Transverse colon (tissue), 4 donors: ENCODE measurements at places on chromosomes 2 and 18. TPM values are rescaled to one million over a fixed set of nuclear protein-coding genes. Genes with fewer than 3 reads are reported as not detected.

Gene ADRA2B
- total RNA-seq = not detected

DNA sequence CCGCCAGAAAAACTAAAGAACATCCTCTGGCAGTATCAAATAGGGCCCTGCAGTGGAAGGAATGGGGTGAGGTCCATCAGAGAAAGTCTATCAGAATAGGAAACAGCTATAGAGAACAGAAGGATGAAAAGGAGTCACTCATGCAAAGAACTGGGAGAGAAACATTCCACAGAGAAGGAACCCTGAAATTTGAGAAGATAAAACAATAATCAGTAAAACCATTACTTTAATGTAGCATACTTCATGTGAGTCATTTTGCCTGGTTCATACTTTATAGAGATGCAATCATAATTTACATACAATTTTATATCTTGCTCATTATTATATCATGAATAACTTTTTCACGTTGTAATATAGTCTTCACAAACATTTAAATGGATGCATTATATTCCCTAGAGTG lies 402.2 kb downstream of the NCKAP5 start:
- H3K27me3 ChIP-seq = no peaks in the 10 kb centered on the region
- no peak overlapping the region for H3K4me3 ChIP-seq
- DNase-seq = no peak
- H3K36me3 ChIP-seq = no peaks in the 10 kb centered on the region

Gene ACVR1
- total RNA-seq = 16.5 TPM

DNA sequence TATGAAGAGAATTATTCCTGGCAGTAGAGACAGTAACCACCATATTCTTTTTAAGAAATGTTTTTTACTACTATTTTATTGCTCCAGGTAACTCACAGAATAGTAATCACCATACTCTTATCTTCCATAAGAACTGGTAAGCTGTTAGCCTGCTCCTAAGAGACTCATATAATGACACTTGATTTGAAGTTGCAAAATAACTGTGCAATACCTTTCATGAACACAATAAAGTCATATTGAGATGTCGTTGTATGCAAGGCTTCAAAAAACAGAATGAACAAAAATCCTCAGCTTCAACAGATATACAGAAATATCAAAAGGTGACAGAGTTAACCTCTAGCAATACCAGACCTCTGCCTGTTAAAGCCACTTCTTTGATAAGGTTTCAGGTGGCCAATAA lies 360.1 kb downstream of the NBAS start:
- no peak overlapping the region for H3K27ac ChIP-seq
- H3K27me3 ChIP-seq = no peaks in the 10 kb centered on the region
- H3K4me3 ChIP-seq = no peak overlapping the region
- peaks cover 20% of the 10 kb centered on the region for H3K4me1 ChIP-seq
- H3K36me3 ChIP-seq = no peaks in the 10 kb centered on the region

DNA sequence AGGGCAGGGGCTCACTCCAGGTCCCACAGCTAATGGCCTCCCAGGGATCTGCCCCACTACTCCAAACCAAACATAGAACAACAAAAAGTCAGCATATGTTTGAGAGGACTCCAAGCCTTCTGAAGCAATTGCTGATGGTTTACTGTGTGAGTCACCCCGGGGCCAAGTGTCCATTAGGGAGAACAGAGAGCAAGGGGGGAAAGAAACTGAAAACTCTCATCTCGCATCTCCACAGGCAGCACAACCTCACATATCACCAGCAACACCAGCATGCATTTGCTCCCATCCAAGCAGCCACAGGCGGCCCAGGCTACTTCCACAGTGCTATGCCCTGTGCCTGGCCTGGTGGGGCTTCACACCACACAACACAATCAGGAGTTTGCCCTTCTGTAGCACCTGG lies 39.1 kb downstream of the CYRIA start:
- H3K4me1 ChIP-seq = no peaks in the 10 kb centered on the region
- no peaks in the 10 kb centered on the region for H3K27me3 ChIP-seq
- H3K36me3 ChIP-seq = no peaks in the 10 kb centered on the region
- no peak overlapping the region for H3K4me3 ChIP-seq
- DNase-seq = peak; percentile 23

- no peaks in the 10 kb centered on the region for H3K36me3 ChIP-seq
- no peaks in the 10 kb centered on the region for H3K4me1 ChIP-seq
- no peaks in the 10 kb centered on the region for H3K27me3 ChIP-seq
- H3K4me3 ChIP-seq = no peak overlapping the region
- DNase-seq = no peak
- no peak overlapping the region for H3K27ac ChIP-seq
Measured at GRCh38 chr2:106782681-106783080, 103.3 kb downstream of the ST6GAL2 start.

DNA sequence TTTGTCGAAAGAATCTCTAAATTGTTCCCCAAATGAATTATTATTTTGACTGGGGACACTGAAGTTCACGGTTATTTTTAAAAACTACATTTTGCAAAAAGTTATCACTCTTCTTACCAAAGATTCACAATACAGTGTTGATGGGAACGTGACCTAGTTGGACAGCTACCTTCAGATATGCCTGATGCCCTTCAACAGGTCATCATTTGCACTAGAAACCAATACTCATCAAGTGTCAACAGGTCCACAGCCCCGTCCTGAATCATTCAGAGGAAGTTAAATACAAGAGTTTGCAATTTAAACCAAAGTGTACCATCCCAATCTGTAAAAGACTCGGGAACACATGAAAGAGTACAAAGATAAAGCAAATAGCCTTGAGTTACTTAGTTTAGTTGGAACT lies 28.3 kb downstream of the BCL2 start:
- H3K27me3 ChIP-seq = no peaks in the 10 kb centered on the region
- no peak for DNase-seq

Gene SERPINB7
- not detected for total RNA-seq

DNA sequence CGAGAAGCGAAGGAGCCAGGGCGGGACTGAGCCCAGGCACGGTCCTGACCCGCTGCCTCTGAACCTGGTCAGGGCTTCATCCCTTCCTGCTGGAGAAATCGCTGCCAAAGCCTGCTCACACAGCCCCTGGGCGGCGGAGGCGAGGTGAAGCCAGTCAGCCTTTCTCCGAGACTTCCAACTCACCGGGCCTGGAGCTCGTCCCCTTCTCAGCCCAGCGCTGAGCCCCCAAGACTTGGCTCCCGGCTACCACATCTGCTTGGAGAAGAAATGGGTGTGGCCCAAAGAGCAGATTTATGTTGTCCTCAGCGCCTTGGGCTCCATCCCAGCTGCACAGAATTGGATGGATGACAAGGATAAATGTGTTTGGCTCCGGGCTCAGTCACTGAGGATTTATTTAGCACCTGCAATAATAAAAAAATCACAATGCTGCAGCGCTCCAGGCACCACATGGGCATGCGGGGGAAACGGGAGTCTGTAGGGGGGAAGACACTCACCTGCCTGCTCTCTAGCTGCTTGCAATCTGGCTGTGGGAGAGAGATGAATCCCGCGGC lies 64.9 kb downstream of the ACTR2 start:
- H3K4me3 ChIP-seq = no peak overlapping the region
- H3K36me3 ChIP-seq = no peaks in the 10 kb centered on the region
- DNase-seq = no peak
- no peak overlapping the region for H3K27ac ChIP-seq
- no peaks in the 10 kb centered on the region for H3K27me3 ChIP-seq
- no peaks in the 10 kb centered on the region for H3K4me1 ChIP-seq

GRCh38 chr2:47008381-47009252 lies 93.0 kb upstream of the MCFD2 start:
- no peaks in the 10 kb centered on the region for H3K36me3 ChIP-seq
- H3K27me3 ChIP-seq = no peaks in the 10 kb centered on the region
- DNase-seq = no peak
- peak overlapping the region; percentile 82 for H3K27ac ChIP-seq
- peaks cover 5% of the 10 kb centered on the region for H3K4me1 ChIP-seq
- no peak overlapping the region for H3K4me3 ChIP-seq

- no peak overlapping the region for H3K4me3 ChIP-seq
- H3K36me3 ChIP-seq = no peaks in the 10 kb centered on the region
- H3K27ac ChIP-seq = no peak overlapping the region
- peaks cover 4% of the 10 kb centered on the region for H3K27me3 ChIP-seq
Measured at GRCh38 chr2:131394147-131394931, 30.4 kb upstream of the RAB6D start.

Gene CDKL4
- not detected for total RNA-seq

DNA sequence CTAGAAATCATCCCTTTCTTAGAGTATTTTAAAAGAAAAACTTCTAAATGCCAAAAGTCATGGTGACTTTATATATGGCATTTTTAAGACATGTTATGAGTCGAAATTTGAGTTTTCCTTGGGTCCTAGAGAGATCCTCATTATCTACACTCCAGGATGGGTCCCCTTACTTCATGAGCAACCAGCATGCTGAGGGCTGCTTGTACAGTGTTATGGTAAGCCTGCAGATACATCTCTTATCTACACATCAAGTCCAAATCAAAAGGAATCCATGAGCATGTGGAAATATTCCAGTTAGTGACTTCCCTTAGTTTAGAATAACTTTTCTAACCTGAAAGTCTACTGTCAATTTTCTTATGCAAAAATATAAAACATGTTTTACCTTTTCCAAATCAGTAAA lies 58.7 kb downstream of the SLC66A3 start:
- no peaks in the 10 kb centered on the region for H3K4me1 ChIP-seq
- no peak overlapping the region for H3K4me3 ChIP-seq

GRCh38 chr2:222456479-222457077 lies 32.2 kb downstream of the SGPP2 start:
- no peaks in the 10 kb centered on the region for H3K27me3 ChIP-seq
- H3K27ac ChIP-seq = no peak overlapping the region
- DNase-seq = no peak
- no peaks in the 10 kb centered on the region for H3K36me3 ChIP-seq

Gene ARHGAP15
- total RNA-seq = 0.80 TPM

Gene CCDC138
- 3.7 TPM for total RNA-seq

Gene PDE11A
- not detected for total RNA-seq

DNA sequence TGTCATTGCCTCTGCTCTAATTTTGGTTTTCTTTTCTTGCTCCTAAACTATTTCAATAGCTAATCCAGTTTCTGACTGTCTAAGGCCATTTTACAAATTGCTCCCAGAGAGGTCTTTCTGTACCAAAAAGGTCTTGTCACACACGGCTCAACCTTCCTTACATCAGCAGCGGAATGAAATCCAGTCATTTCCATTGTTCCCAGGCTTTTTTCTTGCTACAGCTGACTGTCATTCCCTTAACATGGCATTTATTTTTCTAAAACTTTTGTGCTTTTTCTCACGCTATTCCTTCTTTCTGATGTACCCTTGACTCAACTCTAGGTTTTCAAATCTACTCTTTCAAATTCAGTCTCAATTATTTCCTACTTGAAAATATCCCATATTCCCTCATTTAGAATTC lies 24.3 kb downstream of the FAM171B start:
- H3K36me3 ChIP-seq = no peaks in the 10 kb centered on the region
- H3K4me3 ChIP-seq = no peak overlapping the region
- H3K4me1 ChIP-seq = no peaks in the 10 kb centered on the region
- no peak for DNase-seq
- no peaks in the 10 kb centered on the region for H3K27me3 ChIP-seq

DNA sequence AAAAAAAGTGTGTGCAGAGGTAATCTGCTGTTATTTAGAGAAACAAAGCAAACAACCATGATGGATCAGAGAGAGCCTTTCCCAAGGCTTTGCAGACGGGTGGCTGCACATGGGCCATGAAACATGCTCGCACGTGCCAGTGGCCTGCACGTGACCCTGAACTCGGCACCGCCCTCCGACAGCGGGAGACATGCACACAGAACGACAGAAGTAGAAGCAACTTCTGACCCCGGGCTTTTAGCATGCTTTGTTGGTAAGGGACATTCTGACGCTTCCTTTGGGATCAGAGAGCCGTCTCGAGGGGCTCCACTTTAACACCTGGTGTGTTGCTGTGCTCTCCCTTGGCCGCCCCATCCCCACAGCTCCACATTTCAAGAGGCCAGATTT lies 112.5 kb downstream of the KCNF1 start:
- no peak overlapping the region for H3K4me3 ChIP-seq
- no peak for DNase-seq
- no peaks in the 10 kb centered on the region for H3K4me1 ChIP-seq

GRCh38 chr2:36512705-36513104 lies 85.3 kb downstream of the FEZ2 start:
- no peaks in the 10 kb centered on the region for H3K27me3 ChIP-seq
- H3K4me1 ChIP-seq = no peaks in the 10 kb centered on the region
- H3K4me3 ChIP-seq = no peak overlapping the region
- no peaks in the 10 kb centered on the region for H3K36me3 ChIP-seq
- no peak for DNase-seq
